Non-pigmented ciliary epithelial cell (primary cell): ENCODE measurements at places on chromosomes 13 and 19.

- no peak for DNase-seq
Measured at GRCh38 chr13:109281017-109281902, 505.1 kb downstream of the IRS2 start.

GRCh38 chr19:28264556-28264955 is 948.4 kb downstream of the UQCRFS1 start:
- DNase-seq, result no peak

- no peak for DNase-seq
Measured at GRCh38 chr13:46473806-46474205, 79.2 kb upstream of the LRCH1 start.

DNA sequence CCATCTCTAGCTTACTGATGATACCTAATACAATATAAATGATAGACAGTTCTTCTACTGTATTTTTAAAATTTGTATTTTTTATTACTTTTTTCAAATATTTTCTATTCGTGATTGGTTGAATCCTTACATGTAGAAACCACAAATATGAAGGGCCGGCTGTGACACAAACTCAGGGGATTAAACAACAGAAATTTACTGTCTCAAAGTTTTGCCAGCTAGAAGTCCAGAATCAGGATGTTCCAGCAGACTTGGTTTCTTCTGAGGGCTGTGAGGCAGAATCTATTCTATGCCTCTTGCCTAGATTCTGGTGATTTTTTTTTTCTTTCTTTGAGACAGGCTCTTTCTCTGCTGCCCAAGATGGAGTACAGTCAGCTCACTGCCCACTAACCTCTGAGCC is 13.8 kb downstream of the FPR1 start:
- DNase-seq, result no peak

GRCh38 chr13:104281910-104282309 is 1215.7 kb upstream of the SLC10A2 start:
- no peak for DNase-seq

DNA sequence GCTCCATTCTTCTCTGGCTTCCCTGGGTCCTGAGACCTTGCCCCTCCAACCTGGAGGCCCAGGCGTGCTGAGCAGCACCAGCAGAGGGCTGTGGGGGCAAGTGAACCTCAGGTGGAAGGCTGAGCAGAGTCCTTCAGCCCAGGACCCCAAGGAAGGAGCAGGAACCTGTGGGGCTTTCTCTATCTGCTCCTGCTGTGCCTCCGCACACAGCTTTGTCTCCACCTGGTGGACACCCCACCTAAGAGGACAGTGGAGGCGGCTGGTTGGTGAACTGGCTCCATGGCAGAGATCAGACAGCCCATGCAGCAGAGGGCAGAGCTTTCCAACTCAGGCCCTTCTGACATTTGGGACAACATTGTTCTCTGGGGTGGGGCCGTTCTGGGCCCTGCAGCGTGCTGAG is 19.7 kb downstream of the ZFR2 start:
- no peak for DNase-seq

GRCh38 chr13:51147732-51148131 is 36.7 kb upstream of the C13orf42 start:
- DNase-seq, result no peak

- no peak for DNase-seq
Measured at GRCh38 chr19:33350538-33351309, 22.8 kb upstream of the CEBPG start.

DNA sequence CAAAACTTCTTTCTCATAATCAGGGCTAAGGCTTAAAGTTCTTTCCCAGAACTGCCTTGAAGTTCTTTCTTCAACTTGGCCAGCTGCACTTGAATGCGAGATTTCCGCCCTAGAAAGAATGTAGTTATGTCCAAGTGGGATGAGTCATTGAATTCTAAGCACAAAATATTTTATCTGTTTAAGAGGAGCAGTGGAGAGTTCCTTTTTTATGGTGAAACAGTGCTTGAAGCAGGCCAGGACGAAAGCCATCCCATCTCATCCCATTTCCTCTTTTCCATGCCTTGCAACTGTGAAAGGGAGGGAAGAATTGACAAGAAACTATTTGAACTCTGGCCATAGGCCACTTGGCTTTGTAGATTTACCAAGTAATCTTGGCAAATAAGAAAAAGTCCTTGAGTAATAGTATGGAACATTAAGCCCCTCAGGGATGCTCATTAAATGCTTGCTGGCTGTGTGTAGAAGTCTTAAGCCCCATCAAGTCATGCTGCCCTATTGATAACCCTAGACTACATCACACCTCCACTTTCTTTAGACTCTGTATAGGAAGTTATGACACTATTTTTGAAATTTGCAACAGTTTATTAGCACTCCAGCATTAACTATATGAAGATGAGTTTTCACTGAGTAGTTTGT is 174.5 kb downstream of the KCTD12 start:
- peak; percentile 88 for DNase-seq

- DNase-seq, result no peak
Measured at GRCh38 chr19:18895824-18896341, at the start of gene CERS1. CERS1 (minus strand) TSS chr19:18896158; CDS start chr19:18896072, 86 bp downstream.
